ENCODE measurements at places on chromosomes 2 and 18.

DNA sequence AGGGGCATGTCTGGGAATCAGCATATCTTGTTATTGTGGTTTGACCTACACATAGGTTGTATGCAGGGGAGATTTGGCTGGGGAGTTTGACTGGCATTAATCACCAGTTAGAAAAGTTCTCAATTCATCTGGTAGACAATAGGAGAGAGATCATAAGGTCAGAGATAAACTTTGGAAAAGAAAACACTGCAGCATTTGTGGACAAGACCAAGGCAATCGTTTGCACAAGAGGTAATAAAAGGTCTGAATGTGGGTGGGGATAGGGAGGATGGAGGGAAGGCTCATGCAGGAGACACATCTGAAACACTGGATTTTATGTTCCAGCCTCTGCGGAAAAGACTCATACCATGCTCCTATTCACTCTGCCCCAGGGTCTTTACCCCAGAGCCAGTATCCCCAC is 136.9 kb downstream of the MAIP1 start:
- DNase-seq: no peak

DNA sequence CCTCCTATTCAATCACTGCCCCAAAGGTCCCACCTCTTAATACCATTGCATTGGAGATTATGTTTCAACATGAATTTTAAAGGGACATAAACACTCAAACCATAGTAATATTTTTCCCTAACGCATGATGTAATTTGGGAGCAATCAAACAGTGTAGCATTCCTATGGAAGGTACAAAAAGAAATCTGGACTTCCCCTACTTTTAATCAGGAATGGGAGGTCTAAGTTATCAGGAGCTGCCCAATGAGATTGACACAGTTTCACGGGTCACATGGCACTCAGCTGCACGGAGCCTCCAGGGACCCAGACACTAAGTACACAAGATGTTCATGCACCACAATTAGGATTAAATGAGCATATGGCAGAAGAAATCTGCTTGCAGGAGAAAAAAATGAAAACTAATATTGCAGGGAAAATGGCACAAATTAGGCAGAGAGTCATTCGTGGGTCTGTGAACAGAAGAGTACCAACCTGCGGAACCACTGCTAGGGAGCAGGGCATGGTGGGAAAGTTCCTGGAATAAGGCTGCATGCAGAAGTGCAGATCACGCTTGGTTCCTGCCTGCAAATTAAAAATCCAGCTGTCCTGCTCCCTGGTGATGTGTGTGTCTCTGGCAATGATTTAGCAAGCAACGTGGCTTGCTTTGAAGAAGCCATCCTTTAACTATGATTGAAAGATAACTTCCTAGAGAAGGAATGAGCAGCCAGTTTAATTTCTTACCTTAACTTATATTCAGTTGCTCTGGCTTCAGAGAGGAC is 326.6 kb upstream of the ID2 start:
- no peak for DNase-seq

GRCh38 chr2:71538656-71539265 is 85.4 kb downstream of the DYSF start:
- no peak for DNase-seq

- no peak for DNase-seq
Measured at GRCh38 chr2:203758841-203759689, 52.6 kb downstream of the CD28 start.

DNA sequence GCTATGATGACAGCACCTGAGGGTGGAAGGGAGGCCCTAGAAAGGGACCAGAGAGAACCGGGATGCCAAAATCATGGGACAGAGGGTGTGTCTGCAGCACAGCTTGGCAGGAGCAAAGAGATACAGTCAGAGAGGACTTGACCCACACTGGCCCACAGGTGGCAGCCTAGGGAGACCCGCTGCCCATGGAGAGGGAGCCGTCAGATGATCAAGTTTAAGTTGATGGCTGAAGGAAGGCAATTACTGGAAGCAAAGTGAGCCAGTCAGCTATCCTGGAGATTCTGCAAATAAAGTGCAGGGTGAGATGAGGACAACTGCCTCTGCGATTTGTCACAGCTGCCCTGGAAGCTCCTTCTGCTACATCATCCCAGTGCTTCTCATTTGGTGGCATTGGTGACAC is 74.0 kb downstream of the CMPK2 start:
- no peak for DNase-seq

DNA sequence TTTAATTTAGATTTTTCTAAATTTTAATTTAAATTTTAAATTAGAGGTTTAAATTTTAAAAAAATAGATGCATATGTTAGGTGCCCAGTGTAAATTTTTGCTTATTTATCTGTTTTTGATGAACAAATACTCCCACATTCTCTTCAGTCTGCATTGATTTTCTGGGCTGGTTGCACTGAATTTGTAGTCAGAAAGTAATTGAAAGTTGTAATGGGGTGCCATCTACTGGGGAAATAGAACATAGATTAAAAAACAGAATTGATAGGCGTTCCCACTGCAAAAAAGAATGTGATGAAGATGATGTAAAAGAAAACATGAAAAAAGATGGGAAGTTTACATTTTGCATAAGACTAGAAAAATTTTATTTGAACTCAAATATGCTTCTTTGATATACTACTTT is 51.7 kb upstream of the CCDC85A start:
- DNase-seq: peak; percentile 1

- no peak for DNase-seq
Measured at GRCh38 chr2:49371128-49371701, 216.9 kb upstream of the FSHR start.

- no peak for DNase-seq
Measured at GRCh38 chr2:6177811-6178210, 485.6 kb downstream of the SOX11 start.

DNA sequence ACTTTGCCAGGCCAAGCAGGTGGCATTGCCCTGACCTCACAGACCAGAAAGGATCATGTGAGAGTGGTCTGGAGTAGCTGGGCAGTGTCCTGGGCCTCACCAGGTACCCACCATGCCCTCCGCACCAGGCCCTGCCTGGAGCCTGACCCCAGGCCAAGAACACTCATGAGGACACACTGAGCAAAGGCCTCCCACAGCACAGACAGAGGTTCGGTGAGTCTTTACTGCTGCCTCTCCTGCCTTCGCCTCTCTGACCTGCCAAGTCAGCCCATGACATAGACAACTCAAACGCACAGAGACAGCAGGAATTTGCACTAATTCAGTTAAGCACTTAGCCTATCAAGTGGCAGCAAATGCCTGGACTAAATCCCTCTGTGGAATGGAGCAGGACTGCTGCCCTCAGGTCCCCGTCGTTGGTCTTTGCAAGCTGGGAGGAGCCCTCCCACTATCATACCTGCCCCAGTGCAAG is 62.5 kb downstream of the RHOB start:
- no peak for DNase-seq

- DNase-seq: no peak
Measured at GRCh38 chr2:164622338-164623106, 1.2 kb upstream of the GRB14 start.

GRCh38 chr2:172525601-172526000 is 30.3 kb upstream of the PDK1 start:
- no peak for DNase-seq

DNA sequence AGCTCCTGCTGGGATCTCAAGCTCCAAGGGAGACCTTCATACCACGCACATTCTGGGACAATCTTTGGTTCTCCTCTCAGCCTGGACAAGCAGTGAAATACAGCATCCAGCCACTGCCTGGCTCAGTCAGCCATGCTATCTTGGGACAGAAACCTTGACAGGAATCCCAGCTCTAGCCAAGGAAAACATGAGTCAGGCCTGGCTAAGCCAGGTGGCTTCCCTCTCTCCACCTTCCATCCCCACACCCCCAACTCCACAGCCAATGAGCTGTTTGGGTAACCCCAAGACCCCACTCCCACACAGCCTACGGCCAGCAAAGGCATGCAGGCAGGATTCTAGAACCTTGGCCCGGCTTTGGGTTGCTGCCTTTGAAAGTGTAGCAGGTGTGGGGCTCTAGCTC is 64.9 kb downstream of the MCFD2 start:
- DNase-seq: no peak

DNA sequence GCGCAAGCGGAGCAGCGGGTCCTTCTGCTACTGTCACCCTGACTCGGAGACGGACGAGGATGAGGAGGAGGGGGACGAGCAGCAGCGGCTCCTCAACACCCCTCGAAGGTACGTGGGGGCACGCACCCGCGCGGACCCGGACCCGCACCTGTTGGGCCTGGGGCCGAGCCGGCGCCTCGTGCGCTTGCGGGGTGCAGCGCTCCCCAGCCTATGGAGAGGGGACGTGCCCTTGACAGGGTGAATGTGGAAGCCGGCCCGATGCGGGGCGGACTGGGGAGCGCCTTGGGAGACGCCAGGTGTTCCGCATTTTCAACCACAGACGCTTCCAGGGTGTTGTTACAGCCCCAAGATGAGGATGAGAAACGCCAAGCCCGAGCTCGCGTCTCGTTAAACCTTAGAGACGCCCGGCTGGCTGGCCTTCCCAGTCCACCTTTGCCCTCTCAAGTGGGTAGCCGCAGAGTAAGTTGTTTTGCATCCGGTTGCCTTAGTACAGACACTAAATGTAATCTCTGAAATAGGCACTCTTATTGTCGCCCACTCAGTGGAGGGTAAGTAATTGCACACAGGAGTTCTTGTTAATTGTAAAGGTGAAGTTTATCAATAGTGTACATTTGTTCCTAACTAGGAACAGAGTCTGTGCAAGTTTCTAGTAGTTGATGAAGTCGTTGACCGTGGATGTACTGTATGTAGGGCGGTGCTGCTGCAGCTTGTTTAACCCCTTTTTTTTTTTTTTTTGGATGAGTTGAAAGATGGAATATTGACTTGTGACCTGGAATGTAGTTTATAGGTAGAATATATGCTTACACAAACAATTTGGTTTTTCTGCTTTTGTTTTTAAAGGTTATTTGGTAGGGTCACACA is 815 bp downstream of the GMCL1 start:
- peak; percentile 30 for DNase-seq

- DNase-seq: no peak
Measured at GRCh38 chr2:162824304-162824703, 14.3 kb downstream of the KCNH7 start.

GRCh38 chr2:147688242-147688641 is 156.6 kb upstream of the ACVR2A start:
- DNase-seq: no peak

- DNase-seq: peak; percentile 11
Measured at GRCh38 chr2:25664183-25664964, 9.0 kb downstream of the DTNB start.

- peak; percentile 65 for DNase-seq
Measured at GRCh38 chr18:63299837-63300745, 19.5 kb downstream of the BCL2 start.

GRCh38 chr2:211114826-211115455 is 558.5 kb downstream of the CPS1 start:
- no peak for DNase-seq

GRCh38 chr2:240814280-240814679 is 5.7 kb downstream of the KIF1A start:
- no peak for DNase-seq

DNA sequence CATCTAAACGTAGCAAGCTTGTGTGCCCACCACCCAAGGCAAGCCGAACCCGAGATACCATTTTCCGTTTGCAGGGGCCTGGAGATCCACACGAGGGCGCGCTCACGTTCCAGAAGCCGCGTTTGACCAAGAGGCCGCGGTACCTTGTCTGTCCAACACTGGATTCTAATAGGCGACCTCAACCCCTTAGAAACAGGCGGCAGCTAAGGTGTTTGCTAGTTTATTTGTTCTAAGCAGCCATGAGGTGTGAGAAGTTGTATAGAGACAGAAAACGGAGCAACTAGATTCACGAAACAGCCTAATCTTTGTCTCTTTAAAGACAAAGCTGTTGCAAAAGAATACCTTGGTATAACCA is 4.2 kb downstream of the HOXD11 start:
- DNase-seq: no peak

GRCh38 chr2:163428187-163428586 is 307.6 kb downstream of the FIGN start:
- DNase-seq: no peak

DNA sequence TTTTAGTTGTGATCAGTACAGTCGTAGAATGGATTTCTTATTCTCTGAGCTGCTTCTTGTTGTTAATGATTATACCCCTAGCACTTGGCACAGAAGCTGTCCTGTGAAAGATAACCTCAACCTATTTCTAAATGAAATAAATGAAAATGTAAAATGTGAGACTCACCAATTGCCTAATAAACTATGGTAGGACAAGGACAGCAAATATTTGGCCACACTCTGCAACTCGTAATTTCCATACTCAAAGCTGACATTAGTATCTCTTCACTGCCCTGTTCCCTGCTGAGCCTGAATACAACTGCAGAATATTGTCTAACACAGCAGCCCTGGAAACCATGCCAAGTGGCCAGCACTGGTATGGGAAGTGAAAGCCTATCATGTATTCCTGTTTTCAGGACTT is 34.5 kb downstream of the TMEM182 start:
- DNase-seq: no peak

- no peak for DNase-seq
Measured at GRCh38 chr2:212995920-212996319, 155.5 kb downstream of the IKZF2 start.

- no peak for DNase-seq
Measured at GRCh38 chr18:5420906-5421305, 122.9 kb downstream of the EPB41L3 start.

- no peak for DNase-seq
Measured at GRCh38 chr2:112588611-112589045, 4.2 kb downstream of the CHCHD5 start.

DNA sequence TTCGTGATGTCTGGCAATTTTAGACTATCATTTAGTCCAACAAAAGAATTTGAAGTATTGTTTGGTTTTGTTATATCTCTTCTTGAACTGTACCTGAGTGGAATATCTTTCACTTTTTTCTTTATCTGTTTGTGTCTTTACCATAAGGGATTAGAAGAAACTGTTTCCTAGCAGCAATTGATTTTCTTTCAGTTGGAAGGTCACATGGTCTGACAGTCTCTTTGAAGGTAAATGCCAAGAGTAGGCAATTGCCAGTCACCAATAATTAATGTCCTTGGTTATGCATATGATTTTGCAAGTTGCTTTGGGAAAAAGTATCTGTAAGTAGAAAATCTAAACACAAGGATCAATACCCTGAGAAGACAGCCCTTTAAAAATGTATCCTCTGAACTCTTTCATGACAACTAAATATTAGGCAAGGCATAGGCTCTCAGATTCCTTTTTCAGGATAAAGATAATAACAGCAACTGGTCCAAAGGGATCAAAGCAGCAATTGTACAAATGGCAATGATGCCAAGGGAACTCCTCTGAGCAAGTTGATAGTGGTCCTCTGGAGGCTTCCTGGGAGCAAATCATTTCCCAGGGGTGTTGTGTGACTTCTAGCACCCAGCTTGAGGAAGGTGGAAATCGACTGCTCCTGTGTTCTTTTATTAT is 17.6 kb downstream of the MAP3K19 start:
- DNase-seq: no peak

DNA sequence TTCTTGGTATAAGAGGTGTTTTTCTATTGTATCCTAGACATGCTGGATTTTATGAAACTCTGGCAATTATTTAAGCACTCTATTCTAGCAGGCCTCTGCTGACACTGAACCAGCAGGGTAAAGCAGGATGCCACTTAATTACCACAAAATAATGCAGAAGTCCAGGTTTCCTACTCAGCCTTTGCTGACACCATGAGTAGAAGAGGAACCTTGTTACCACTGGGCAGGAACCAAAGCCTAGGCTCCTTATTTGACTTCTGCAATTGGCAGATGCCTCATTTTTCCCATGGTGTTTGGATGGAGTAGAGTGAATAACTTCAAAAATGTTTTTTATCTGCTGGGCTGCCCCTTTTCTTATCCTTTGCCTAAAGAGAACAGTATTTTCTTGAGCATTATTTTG is 60.8 kb downstream of the THNSL2 start:
- DNase-seq: no peak

GRCh38 chr2:126975671-126976655 is 77.3 kb downstream of the TEX51 start:
- no peak for DNase-seq

Measured in CD4-positive, alpha-beta T cell treated with Interleukin-4 for 4 hours (primary cell).